ENCODE measurements at places on chromosomes 5 and 9.
A peak's percentile ranks its signal among the peaks of the same experiment; 100 is the strongest.

- DNase-seq, result no peak
Measured at GRCh38 chr9:21710548-21711191, 91.8 kb upstream of the MTAP start.

DNA sequence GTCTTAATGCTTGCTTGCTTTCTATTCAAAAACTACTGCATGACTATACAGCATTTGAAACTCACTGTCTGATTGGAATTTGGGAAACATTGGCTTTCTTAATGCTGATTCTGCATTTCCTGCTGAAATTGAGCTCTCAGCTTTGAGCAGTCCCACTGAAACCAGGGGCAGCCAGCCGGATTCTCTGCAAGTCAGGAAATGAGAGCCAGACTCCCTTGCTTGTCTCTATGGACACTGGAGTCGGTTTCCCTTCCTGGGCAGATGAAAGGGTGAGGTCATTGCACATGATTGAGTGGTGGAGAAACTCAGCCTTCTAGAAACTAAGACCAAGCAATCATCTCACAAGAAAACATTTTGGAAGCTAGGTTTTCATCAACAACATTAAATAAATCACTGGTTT, 119.7 kb upstream of the SPATA31C2 start:
- DNase-seq, result no peak

- no peak for DNase-seq
Measured at GRCh38 chr9:76510041-76510440, 51.1 kb downstream of the GCNT1 start.

- no peak for DNase-seq
Measured at GRCh38 chr5:58021466-58021865, 438.4 kb downstream of the PLK2 start.

DNA sequence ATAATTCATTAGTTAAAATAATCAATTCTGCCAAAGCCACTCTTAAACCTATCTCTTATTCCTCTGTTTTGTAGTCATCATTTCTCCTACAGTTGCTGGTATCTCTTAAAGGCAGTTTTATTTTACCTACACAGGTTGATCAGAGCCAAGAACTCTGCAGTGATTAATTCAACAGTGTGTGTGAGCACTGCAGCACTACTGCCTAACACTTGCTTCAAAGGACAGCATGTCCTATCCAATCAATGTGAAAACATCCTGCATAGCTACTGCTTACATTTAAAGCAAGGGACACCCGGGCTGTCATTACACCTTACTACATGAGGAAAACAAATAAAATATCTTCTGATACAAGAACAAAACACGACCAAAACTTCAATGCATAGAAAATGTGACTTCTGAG, 45.1 kb upstream of the HK3 start:
- DNase-seq, result no peak

DNA sequence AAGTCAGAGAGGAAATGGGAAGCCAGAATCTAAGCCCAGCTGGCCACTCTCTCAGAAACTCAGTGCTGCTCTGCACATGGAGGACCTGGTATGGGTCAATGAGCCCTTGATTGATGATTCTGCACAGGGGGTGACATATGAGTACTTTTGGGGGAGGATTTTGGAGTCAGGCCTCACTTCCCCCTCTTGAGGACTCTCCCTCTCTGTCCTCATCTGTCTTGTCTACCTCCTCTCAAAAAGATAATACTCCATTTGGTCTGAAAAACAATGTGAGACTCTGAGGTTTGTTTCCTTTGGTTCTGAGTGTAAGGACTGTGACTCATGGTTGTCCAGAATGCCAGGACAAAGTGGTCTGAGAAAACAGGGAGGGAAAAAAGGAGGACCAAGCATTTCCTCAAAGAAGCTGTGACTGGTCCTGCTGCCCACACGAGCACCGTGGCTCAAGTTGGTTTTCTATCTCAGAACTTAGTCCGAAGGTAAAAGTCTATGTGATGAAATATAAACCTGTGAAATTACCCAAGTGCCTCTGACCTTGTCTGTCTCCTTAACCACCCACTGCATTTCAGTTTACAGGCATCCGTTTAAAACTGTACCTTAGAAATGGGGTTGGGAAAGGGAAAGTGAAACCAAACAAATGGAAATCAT, 11.1 kb downstream of the TTC39B start:
- DNase-seq, result peak; percentile 72

GRCh38 chr5:136201870-136202269, 8.9 kb upstream of the SMIM32 start:
- DNase-seq, result no peak

DNA sequence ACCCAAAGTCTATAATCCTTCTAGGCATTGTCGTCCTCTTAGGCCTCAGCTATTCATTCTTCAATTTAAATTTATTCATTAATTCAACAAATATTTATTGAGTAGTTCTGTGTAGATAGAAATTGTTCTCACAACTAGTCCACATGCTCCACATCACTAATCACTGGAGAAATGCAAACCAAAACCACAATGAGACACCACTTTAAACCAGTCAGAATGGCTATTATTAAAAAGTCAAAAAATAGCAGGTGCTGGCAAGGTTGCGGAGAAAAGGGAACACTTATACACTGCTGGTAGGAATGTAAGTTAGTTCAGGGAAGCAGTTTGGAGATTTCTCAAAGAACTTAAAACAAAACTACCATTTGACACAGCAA, 51.1 kb upstream of the TNFSF15 start:
- DNase-seq, result no peak

All from CD4-positive, alpha-beta T cell treated with Interleukin-21 for 1 hour (primary cell).